Gastroesophageal sphincter (tissue), 4 donors: ENCODE measurements at places on chromosomes 3 and 15. TPM values are rescaled to one million over a fixed set of nuclear protein-coding genes. Genes with fewer than 3 reads are reported as not detected.

Gene VGLL3
- total RNA-seq: 32.2 TPM

GRCh38 chr3:110620118-110620517, 451.5 kb upstream of the NECTIN3 start:
- ATAC-seq: no peak

GRCh38 chr3:58683001-58683458, 16.5 kb upstream of the FAM3D start:
- ATAC-seq: no peak

DNA sequence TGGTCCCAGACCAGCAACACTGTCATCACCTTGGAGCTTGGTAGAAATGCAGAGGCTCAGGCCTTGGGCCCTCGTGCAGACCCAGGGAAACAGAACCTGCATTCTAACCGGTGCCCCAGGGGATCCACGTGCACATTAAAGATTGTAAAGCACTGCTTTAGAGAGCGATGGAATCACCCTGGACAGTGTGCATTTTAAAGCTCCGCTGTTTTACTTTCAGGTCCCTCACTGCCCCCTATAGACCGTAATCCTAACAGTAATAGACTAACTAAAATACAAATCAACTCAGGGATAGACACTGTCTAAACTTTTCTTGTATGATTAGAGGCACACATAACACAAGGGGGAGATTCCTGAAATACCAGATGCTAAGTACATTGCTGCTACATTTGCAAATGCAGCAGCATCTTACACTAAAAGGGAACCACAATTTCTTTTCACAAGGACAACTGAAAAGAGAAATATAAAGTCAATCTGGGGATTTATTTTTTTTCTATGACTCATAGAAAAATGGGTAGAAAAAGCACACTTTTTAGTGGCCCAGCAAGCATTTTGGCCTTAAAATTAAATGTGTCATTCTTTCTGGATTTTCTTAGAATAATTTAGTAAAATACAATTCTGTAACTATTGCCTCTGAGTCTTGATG, 10.5 kb upstream of the SH3GL3 start:
- no peak for ATAC-seq

GRCh38 chr3:96169111-96169766, 645.2 kb upstream of the EPHA6 start:
- ATAC-seq: peak; percentile 34

- ATAC-seq: no peak
These were observed 2.0 kb upstream of the ST8SIA2 start for GRCh38 chr15:92391640-92392039.

GRCh38 chr3:114376516-114377185, 82.8 kb downstream of the TIGIT start:
- no peak for ATAC-seq

DNA sequence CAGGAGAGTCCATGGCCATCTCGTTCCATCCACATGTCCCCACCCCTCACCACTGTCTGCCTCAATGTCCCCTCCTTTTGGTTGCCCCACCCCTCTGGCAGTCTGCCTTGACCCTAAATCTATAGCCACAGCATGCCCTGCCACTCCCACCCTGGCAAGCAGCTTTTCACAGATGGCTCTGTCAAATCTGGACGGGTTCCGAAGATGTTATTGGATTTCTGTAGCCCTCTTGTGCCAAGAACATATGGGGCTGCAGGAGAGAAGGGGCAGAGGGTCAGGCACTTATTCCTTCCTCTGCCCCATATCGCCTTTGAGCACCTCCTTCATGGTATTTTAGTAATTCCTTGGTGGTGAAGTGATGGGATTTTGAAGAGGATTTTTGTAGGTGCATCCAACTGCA, 57.1 kb downstream of the EPHB1 start:
- ATAC-seq: no peak

Gene TRAIP
- 1.6 TPM for total RNA-seq

GRCh38 chr3:66259566-66260255, 38.9 kb downstream of the SLC25A26 start:
- no peak for ATAC-seq

Gene CFAP161
- 0.57 TPM for total RNA-seq

GRCh38 chr15:90203473-90203872, 2.3 kb downstream of the SEMA4B start:
- ATAC-seq: no peak

- ATAC-seq: no peak
These were observed 11.1 kb upstream of the CDV3 start for GRCh38 chr3:133562376-133562775.
